ENCODE measurements at places on chromosomes 1 and 21.

- DNase-seq: no peak
Observed at GRCh38 chr21:41888749-41889376, 9.7 kb upstream of the PRDM15 start.

- no peak for DNase-seq
Observed at GRCh38 chr1:64172458-64172983, 30.9 kb upstream of the UBE2U start.

DNA sequence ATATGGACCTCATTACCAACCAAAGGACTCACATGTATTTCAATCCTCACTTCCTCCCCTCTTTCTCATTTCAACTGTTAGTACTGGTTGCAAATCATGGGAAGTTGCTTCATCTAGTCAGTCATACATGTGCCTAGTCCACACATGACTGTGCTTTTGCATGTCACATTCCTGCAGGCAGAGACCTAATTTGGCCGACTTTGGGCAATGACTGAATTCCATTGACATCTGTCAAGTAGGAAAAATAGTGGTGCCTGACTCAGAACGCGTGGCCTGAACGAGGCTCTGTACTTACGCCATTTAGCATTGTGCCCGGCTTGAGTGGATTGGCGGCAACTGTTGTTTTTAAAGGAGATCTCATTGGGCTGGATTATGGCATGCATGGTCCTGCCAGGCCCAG, 18.0 kb downstream of the PTPRU start:
- DNase-seq: no peak

DNA sequence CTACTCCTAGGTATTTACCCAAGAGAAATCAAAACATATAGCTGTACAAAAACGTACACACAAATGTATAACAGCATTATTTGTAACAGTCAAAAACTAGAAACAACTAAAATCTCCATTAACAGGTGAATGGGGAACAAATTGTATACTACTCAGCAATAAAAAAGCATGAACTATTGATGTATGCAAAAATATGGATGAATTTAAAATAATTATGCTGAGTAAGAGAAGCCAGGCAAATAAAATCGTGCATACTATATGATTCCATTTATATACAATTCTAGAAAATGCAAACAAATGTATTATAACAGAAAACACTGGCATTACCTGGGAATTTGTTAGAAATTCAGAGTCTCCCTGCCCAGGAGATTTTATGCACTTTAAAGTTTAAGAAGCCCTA, 150.1 kb downstream of the GDAP2 start:
- DNase-seq: no peak

DNA sequence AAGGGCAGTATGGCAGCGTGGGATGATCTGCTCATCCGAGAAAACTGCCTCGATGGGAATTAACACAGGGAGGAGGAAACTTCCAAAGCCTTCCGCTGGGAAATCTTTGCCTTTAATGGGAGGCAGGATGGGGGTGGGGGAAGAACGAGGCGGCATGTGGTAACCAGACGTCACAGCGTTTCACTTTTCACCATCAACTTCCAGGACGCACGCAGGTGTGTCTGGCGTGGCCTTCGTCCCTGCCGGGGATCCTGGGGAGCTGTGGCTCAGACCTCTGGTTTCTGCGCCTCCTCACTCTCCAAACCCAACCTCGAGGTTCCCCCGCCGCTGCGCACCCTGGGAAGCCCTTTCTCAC, 282 bp downstream of the RSPH1 start:
- DNase-seq: no peak

- no peak for DNase-seq
Observed at GRCh38 chr1:42209526-42210251, 45.1 kb upstream of the GUCA2A start.

- no peak for DNase-seq
Observed at GRCh38 chr1:67148516-67149178, 13.9 kb upstream of the C1orf141 start.

- DNase-seq: peak; percentile 79
Observed at GRCh38 chr1:31705080-31705866, 1.5 kb upstream of the COL16A1 start.

DNA sequence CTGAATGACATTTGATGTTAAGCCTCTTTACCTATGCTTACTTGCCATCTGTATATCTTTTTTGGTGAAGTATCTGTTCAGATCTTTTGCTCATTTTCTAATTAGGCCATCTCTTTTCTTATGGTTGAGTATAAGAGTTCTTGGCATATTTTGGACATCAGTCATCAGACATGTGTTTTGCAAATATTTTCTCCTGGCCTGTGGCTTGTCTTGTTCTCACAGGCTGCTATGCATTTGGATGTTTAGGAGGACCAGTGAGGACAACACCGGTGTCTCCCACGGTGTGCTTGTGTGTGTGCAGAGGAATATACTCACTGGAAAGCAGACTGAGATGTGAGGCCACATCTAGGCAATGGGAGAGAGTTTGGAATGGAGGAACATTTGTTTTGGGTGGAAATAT, 87.1 kb upstream of the LYST start:
- no peak for DNase-seq

GRCh38 chr1:3071565-3072390, 2.8 kb downstream of the PRDM16 start:
- no peak for DNase-seq

DNA sequence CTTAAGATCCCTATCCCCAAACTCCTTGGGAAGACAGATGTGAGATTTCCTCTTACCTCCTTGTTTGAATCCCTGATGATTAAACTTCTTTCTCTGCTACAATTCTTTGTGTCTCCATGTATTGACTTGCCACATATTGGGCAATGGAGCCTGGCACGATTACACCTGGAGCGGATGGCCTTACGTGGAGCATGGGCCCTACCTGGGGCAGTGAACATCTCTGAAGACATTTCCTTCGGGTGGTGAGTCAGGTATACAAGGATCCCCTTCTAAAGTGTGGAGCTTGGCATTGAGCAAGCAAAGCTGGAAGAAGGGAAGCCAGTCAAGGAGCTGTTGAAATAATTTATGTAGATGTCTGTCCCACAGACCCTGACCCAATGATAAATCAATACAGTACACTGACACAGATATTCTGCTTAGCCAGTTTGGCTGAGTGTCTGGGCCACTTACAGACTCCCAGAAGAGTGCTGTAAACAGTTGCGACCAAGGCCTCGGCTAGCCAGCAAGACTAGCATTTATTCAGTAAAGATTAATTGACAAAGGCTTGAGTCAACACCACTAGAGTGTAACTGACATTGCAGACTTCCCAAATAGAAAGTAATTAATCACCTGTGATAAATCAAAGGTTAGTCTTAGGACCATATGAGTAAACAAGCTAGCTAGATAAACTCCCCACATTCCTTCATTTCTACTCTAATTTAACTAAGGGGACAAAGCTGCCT, 83.1 kb upstream of the KCNK1 start:
- no peak for DNase-seq

DNA sequence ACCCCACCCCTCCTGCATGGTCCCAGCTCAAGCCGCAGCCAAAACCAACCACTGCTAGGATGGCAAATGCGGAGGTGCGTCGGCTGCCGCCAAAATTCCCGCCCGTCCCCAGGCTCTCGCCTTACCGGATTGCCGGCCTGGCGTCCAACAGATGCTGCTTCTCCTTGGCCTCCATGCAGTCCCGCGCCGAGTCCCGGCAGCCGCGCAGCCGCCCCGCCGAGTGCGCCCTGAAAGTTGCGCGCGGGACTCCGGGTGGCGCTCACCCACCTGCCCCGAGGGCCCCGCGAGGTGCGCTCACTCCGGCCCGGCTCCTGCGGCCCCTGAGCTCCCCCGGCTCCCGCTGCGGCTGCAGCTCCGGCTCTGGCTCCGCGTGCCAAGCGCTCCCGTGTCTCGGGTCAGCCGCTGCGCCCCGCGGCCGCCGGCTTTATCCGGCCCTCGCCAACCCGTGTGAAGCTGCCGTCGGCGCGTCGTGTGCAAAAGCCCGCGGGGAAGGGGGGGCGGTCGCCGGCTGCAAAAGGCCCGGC, at the start of gene SLC30A2:
TSS of gene SLC30A2 (minus strand) at position 397 of the 524 bp plus-strand sequence. CDS start at position 175, 222 bp downstream.
- no peak for DNase-seq

GRCh38 chr1:113210248-113210647, 137.2 kb downstream of the LRIG2 start:
- DNase-seq: no peak

Measured in GM10248 (cell line).